Activated T-cell treated with anti-CD3 and anti-CD28 coated beads, Interleukin-2, amount 50 U/mL, for 24 hours (primary cell): ENCODE measurements at places on chromosomes 16 and 17.

GRCh38 chr17:68944435-68945035 is 10.7 kb downstream of the ABCA8 start:
- no peak for DNase-seq

GRCh38 chr17:38799501-38800236 is at the start of gene PIP4K2B:
PIP4K2B (minus strand) TSS chr17:38799556; CDS start chr17:38799424, 132 bp downstream.
- DNase-seq: peak; percentile 91

GRCh38 chr17:74516561-74517328 is 14.5 kb downstream of the CD300LB start:
- DNase-seq: no peak

- DNase-seq: no peak
Observed at GRCh38 chr17:79737046-79737921, 6.5 kb downstream of the ENPP7 start.

GRCh38 chr17:55911186-55911585 is 160.3 kb downstream of the PCTP start:
- no peak for DNase-seq

- peak; percentile 79 for DNase-seq
Observed at GRCh38 chr16:88815901-88816589, 4.3 kb upstream of the APRT start.

DNA sequence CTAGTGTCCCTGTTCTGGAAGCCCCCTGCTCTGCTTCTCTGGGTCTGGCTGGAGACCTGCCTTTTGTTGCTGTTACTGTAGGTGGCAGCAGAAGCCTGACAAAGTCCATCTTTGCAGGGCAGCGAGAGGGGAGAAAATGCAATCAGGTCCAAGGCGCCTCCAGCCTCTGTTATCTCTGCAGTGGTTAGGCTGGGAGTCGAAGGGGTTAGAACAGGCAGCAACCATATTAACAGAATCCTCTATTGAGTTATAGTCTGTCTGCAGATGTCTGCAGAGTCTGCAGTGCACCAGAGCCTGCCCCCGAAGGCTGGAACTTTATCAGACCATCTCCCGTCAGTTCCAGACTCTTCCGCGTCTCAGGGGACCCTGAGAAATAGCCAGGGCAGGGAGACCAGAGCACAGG is 404.9 kb upstream of the EEF2KMT start:
- DNase-seq: no peak

GRCh38 chr17:3903881-3904290 is 11.0 kb upstream of the CAMKK1 start:
- DNase-seq: no peak

DNA sequence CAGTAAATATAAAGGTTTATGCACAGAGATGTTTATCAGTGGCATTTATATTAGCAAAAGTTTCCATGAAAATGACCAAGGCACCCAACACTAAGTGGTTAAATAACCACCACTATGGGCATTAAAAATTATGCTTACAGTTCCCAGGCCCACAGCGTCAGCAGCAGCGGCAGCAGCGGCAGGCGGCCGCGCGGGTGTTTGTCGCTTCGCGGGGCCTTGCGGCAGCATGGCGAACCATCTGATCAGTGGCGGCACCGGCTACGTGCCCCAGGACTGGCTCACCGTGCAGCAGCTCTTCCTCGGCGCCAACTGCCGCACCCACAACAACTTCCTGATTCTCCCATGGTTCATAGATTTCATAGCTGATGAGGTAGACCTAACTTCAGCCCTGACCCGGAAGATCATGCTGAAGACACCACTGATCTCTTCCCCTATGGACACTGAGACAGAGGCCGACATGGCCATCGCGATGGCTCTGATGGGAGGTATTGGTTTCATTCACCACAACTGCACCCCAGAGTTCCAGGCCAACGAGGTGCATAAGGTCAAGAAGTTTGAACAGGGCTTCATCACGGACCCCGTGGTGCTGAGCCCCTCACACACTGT is 71.0 kb downstream of the GRIN2A start:
- no peak for DNase-seq

- DNase-seq: no peak
Observed at GRCh38 chr17:33328129-33328528, 35.0 kb upstream of the ASIC2 start.

- no peak for DNase-seq
Observed at GRCh38 chr17:26765860-26766709, 527.8 kb upstream of the WSB1 start.

DNA sequence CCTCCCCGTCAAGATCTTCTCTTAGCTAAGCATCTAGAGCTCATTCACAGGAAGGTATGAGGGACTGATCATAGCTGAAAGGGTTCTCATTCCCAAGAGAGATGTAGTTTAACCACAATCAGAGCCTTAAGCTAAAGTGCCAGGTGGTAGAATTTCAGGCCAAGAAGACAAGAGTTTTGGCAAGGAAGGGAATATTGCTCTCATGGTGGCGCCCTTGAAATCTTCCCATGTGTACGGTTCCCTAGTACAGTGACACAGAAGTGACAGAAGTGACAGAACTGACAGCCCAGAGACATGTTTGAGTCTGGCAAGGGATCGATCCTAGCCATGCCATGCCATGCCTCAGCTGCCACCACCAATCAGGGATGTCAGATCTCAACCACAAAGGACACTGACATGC is 2.5 kb downstream of the GRIN2C start:
- no peak for DNase-seq

DNA sequence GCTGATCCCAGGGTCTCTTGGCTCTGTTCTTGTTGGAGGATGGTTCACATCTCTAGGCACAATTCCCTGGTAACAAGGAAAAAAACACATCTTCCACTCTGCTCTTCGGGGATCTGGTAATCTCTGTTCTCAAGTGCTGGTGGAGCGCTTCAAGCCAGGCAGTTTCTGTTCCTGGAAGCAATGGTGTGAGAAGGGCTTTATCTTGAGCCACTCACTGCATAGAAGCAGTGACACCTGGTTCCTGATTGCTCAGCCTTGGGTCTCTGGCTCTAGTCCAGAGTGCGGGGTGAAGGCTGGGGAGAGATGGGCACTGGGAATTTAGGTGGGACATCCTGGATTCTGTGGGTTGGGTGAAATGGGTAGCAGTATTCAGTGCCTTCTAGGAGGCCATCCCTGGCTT is 14.1 kb downstream of the AKAP1 start:
- no peak for DNase-seq

GRCh38 chr17:69763503-69763902 is 311.5 kb upstream of the KCNJ16 start:
- DNase-seq: no peak

GRCh38 chr17:58528443-58528842 is 14.0 kb upstream of the MTMR4 start:
- no peak for DNase-seq

GRCh38 chr17:14699574-14700185 is 398.8 kb downstream of the HS3ST3B1 start:
- DNase-seq: no peak

DNA sequence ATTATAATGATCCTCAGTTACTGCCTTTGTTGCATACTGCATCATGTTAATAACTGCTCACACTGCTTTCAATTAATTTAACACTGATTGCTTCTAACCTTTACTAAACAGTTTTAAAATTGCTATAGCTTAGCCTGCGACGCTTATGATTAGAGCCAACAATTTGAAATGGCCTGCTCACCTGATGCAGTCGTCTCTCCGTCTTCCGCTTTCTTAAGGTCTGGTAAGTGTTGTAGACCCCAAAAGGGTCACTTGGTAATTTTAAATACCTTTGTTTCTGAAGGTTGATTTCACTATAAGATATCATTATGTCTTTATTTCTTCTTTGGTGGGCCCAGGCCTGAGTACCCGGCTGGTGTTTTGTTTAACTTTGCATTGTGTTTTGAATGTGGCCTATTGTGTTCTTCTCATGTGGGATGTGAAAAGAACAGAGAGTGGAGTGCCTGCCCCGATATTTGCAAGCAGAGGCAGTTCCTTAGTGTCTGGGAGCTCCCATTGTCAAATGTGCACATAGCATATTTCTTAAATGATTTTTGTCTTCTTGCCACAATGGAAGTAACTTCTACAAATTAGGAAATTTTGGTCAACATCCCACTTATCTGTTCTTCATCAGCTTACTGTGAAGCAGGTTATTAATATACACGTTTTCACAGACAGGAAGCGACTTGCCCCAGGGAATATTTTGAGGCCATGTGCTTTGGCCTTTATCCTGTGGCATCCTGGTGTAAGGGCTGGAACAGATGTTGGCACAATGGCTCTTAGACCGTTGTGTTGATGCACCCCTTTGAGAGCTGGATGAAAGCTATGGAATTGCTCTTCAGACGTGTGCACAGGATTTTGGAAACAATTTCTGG is 2.9 kb downstream of the PHKB start:
- DNase-seq: no peak

GRCh38 chr16:80666378-80667250 is 125.8 kb downstream of the DYNLRB2 start:
- no peak for DNase-seq

GRCh38 chr17:8005967-8006730 is 3.7 kb downstream of the GUCY2D start:
- no peak for DNase-seq

- no peak for DNase-seq
Observed at GRCh38 chr16:15954814-15955151, 5.4 kb downstream of the ABCC1 start.

GRCh38 chr16:64712026-64712425 is 409.8 kb downstream of the CDH11 start:
- DNase-seq: no peak

DNA sequence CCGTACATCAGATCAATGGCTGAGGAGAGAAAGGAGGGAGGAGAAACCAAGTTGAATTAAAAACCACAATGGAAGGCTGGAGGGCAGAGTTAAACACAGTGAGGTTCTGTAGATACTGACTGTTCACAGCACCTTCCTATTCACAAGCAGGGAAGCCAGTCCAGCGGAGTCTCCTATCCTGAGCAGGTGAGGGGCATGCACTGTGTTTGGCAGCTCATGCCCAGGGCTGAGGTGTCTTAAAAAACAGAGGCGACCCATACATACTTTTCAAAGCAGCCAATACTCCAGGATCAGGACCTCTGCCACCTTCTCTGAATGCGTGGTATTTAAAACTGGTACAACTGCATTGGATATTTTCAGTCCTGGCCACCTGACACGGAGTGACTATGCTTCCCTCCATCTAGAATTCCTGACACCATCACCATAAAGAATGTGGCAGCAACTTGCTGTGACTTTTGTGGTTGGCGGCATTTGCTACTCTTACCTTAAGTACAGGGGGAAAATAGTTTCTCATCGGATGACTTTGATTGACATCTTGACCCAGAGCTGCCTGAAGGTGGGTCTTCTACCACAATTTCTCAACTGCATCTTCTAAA is 21.5 kb downstream of the USP22 start:
- DNase-seq: no peak

DNA sequence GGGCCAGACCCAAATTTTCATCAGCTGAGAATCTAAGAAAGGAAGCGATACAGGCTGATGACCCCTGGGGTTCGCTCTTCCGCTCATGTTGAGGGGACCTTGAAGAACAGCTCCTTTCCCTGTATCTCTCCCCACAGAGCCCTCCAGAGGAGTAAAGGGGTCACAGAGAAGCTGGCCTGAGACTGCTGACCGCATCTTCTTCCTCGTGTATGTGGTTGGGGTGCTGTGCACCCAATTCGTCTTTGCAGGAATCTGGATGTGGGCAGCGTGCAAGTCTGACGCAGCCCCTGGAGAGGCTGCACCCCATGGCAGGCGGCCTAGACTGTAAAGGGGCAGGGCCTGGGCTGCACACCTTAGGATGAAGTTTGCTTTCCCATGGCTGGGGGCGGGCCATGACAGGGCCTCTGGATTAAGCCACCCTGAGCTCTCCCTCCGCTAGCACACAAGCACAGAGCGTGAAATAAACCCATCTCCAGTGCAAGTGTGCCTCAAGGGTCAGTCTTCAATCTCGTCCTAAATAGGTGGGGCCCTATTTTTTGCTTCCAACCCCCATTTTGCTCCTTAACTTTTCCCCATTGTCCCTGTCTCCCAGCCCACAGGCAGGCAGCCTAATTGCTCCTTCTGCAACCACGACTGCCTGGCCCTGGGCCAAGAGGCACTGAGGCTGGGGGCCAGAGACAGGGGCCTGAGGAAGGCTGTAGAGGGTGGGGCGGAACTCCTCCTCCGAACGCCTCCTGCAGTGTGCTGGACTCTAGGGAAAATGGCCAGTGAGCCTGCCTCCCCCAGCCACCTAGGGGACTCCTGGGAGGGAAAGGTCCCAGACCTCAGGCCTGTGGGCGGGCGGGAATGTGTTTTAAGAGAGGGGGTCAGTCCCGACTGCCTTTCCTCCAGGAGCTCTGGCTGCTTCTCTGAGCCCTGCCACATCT is 3.6 kb downstream of the ZACN start:
- no peak for DNase-seq

GRCh38 chr16:57366544-57367040 is 5.7 kb upstream of the CX3CL1 start:
- no peak for DNase-seq

DNA sequence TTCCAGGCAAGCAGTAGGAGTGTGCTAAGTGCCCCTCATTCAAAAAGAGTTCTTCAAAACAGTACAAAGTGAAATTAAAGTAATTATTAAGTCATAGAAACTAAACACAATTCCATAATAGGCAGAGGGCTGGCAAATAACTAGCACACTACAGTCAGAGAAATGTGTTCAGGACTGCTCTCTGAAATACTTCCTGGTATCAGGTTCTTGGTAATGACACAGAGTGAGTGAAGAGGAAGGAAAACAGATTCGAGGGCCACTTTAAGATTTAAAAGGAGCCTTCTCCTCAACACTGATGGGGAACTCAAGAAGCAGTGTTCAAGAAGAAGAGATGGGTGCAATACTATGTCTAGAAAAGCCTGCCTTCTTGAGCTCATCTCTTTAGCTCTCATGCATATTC is 139.2 kb downstream of the TOX3 start:
- no peak for DNase-seq

- no peak for DNase-seq
Observed at GRCh38 chr16:66692341-66692740, 4.2 kb downstream of the CMTM4 start.

- DNase-seq: no peak
Observed at GRCh38 chr17:15513856-15514459, 46.5 kb upstream of the CDRT4 start.

DNA sequence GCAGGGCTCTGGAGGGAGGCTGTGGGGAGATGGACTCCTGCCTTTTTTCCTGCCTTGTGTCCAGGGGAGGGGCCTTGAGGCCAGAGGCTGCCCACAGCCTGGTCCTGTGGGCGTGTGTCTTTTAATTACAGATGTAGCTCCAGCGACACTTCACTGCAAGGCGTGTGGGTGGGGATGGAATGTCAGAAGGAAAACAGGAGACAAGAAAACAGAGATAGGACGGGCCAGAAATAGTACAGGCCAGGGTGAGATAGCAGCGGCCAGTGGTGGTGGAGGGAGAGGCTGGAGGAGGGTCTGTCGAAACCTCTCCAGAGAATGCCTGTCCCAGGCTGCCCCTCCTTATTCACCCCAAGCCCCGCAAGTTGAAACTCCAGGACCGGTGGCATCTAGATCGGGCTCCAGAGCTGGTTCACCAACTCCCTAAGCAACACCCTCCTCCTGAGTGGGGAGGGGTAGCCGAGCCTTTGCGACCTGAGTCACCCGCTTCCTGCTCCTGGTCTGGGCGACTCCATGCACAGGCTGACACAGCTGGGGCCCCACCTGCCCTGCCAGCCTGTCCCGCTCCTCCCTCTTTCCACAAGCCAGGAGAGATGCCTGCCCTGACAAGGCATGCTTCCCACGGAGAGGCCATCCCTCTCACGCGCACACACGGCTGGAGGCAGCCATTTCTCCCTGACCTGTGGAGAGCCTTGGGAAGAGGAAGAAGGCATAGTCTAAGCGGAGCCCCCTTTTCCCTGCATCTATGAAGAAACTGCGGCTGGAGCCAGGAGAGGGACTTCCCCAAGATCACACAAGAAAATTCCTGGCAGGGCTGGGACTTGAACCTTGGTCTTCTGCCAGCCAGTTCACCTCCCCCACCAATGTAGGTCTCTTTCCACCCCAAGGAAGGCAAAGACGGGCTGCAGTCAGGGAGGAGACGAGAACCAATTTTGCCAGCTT is 6.6 kb upstream of the JUP start:
- no peak for DNase-seq
